ENCODE measurements at places on chromosomes 11 and 22.

DNA sequence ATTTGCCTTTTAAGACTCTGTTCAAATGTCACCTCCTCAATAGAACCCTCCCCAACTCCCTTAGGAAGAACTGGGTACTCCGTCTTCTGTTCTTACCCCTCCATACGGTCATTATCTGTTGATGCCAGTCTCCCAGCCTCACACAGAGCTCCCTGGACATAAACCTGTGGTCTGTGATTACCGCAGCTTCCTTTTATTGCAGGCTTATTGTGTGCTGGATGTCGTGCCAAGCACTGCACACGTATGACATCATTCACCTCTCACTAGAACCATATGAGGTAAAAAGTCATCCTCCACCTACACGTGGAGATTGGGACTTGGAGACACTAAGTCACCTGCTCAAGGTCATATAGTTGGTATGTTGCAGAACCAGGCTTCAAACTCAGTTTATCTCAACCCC is 15.3 kb downstream of the PTPN5 start:
- DNase-seq, result no peak

GRCh38 chr11:116111546-116111945 is 607.3 kb upstream of the CADM1 start:
- DNase-seq, result no peak

DNA sequence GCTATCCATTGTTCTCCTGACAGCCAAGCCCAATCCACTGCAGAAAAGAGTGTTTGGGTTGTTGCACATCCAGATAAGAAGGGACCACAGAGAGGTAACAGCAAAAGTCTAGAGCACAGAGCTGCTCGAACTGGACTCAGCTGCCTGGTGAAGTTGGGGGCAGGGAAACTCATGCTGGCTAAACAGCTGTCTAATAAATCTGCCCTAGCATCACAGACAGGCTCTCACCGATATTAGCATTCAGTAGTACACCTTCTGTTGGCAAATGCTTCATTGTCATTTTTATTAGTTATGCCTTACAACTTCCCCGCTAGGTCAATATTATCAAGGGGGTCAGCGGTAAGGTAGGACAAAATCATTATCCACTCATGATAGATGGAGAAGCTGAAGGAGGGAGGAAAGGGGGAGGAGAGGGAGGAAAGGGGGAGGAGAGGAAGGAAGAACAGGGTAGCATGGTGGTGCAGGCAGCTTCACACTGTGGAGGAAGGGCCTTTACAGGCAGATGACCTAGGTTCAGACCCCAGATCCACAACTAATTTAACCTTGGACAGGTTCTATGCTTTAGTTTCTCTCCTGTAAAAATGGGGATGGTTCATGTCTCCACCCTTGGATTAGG is 102.7 kb downstream of the LARGE1 start:
- no peak for DNase-seq

DNA sequence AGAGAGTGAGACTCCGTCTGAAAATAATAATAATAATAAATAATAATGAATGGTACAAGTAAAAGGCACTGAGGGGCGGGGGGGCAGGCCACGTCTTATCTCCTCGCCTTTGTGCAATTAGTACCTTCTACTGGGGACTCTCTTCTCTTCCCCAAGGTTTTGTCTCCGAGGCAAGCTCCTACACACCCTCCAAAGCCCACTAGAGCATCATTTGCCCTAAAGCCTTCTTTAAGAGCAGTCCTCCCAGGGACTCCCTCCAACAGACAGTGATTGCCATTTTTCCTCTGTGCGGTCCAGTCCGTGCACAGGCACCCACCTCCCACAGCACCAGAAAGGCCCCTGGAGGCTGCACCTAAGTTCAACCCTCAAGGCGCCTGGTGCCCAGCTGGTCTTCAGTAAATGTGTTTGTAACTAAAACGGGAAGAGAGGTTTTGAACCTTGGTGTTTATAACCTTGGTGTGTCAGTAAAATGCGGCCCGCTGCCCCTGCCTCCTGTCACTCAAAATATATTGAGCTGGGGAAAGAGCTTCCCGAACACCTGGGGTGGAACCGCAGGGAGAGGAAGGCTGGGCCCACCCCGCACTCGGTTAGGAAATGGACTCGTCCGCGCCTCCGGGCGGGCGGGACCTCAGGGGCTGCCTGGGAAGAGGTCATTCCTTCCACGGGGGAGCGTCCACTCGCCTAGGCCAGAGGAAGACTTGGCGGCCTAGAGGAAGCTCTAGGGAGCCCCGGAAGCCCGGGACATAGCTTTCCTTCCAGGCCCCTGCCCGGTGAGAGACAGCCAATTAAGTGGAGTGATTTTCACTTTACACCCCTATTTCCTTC is 4.7 kb upstream of the KDELR3 start:
- DNase-seq, result no peak

- no peak for DNase-seq
Observed at GRCh38 chr22:35253946-35254345, 3.3 kb upstream of the HMGXB4 start.

- no peak for DNase-seq
Observed at GRCh38 chr22:26271427-26271826, 102.2 kb downstream of the SEZ6L start.

- DNase-seq, result no peak
Observed at GRCh38 chr11:122848186-122848585, 9.9 kb downstream of the CRTAM start.

- DNase-seq, result no peak
Observed at GRCh38 chr11:110519796-110520195, 90.0 kb downstream of the FDX1 start.

GRCh38 chr11:61477727-61478148 is 30.8 kb upstream of the LRRC10B start:
- DNase-seq, result peak; percentile 28

DNA sequence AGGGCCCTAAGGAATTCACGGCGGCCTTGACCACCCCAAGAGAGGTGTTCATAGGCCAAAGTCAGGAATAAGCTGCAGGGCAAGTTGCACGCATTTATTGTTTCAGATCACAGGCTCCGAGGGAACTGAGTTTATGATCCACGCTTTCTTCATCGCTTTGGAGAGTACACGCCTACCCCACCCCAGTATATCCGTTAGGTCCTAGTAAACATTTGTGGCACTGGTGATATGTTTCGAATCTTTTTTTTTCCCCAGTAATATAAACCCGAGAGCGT is 805 bp downstream of the GANAB start:
- no peak for DNase-seq

DNA sequence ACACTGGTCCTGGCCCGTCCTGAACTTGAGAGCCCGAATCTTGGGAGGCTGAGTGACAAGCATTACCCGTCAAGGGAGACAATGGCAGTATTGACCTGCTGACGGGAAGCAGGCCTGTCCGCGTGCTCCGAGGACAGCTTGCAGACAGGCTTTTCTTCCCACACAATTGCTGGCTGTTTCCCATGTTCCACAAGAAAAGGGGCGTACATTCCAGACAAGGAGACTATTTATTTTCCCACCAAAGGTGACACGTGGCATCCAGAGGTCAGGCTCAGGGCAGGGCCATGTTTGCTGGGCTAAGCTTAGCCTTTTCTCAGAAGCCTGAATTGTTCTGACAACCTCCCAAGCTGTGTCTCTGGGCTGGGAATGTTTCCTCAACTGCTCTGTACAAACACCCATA is 86.9 kb upstream of the SPON1 start:
- no peak for DNase-seq

GRCh38 chr11:121525376-121525775 is 72.6 kb upstream of the SORL1-AS1 start:
- DNase-seq, result no peak

- no peak for DNase-seq
Observed at GRCh38 chr22:29715240-29715639, 4.6 kb upstream of the CABP7 start.

DNA sequence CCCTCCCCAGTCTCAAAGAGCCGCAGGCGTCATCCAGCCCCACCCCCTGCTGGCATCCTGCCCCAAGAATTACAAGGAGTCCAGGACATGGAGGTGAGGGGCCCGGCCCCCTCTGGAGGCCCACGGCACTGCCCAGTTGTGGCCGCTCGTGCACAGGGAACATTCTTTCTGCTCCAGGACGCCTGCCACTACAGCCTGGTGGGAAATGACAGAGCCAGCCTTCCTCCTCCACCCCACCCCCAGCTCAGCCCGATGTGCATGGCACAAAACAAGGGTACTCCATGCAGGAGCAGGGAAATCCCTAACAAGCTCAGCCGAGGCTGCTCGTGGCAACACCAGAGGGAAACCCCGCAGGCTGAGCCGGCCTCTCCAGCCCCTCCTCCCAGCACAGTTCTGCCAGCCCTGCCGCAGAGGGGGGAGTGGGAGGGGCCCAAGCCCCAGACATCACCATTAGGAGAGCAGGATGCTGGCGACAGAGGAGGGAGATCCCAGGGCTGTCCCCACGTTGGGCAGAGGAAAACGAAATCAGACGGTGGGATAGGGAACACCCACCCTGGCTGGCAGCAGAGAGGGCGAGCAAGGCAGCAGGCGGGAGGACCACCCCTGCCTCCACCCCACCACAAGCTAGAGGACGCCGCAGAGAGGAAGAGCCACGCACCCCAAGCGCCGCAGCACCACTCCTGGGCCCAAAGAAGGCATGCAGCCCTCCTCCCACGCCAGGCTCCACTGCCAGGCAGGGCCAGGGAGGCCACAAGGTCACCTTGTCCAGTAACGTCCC is 10.0 kb downstream of the IGSF9B start:
- no peak for DNase-seq

DNA sequence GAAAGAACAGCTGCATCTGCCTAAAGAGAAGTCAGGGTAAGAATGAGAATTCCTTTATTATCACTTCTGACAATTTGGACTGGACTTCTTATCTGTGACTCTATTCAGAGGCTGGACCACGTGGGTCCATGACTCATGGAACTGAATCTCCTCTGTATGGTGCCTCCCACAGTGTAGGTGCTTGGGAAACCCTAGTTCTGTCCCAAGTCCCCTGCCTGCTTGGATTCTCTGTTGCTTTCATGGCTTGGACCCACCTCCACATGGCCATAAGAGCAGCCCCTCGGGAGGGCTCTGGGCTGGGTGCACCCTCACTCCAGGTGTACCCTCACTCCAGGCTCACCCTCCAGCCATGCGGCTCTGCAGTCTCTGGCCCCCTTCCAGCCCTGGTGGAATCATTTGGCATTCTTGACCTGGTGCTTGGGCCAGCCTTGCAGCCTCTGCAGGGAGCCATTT is 153.4 kb downstream of the CACNA1I start:
- DNase-seq, result no peak

DNA sequence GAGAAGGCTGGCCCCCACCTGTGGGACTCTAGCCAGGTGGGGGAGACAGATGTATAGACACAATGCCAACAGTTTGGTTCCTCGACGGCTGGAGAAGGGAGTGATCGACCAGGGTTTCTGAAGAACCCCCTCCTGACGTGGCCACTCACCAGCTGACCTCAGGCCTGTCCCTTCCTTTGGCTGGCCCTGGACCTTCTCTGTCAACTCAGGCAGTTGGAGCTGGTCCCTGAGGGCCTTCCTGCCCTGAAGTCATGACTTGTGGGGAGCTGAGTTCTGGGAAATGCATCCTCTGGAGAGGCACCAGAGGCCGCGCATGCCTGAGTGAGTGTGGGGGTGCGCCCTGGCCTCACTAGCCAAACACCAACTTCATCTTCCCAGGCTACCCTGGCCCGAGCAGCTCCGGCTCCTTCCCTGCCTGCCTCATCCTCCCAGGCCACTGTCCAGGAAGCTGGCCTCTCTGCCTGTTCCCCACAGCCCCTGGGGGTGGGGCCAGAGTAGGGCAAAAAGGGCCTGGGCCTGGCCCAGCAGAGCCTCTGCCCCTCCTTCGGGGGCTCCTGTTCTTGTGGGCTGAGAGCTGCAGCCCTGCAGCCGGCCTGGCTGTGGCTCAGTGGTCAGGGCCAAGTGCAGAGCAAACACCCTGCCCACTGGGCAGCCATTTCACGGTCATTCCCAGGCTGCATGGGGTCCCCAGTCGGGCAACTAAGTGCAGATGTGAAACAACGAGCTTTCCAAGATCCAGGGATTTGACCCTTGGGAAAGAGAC is 23.6 kb downstream of the TXN2 start:
- DNase-seq, result no peak

DNA sequence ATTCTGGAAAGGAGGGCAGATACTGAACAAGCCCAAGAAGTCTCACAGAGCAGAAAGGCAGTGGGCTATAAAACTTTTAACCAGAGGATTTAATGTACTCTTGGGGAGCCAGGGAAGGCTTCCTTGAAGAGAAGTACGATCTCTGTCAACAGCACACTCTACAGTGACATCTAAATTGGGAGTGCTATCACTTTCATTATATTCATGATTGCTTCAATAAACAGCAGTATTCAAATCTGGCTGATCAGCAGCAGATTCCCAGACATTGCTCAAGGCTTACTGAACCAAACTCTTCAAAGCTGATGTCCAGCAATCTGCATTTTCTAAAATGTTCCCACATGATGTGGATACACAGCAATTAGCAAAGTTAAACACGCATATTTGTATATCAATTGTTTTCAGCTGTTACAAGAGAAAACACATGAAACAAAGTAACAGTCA is 44.2 kb downstream of the SYTL2 start:
- DNase-seq, result no peak

DNA sequence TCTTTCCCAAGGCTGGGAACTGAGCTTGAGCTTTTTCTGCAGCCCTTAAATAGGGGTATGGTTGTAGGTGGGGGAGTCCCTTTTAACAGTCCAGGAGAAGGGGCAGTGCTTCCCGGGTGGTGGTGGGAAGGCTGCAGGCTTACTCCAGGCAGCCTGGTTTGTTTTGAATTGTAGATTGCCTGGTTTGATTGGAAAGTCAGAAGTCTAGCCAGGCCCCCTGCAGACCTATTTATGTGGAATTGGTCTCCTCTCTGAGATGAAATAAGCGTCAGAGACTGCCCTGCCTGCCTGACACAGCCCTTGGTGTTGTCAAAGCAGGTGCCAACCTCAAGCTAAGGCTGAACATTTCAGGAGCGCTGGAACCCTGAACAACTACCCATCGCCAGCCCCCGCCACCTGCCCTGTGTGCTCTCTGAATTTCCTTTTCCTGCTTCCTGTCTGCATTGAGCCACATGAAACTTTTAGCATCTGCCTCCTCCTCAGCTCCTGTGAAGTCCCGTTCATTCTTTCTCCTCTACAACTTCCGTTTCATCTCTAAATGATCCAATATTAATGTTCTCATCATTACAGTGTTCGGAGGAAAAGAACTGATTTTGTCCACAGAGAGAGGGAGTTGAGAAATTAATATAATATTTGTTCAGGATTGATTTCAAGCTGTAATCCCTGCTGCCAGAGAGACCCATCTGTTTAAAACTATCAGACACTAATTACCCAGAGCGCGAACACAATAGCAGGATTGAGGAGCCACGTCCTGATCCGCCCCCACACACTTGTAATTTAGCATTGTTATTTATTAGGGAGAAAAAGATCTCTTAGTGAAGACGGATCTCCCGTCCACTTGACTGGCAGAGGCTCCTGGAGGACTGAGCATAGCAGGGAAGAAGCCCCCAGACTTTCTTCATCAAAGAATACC is 136.5 kb downstream of the TRIM29 start:
- DNase-seq, result no peak

GRCh38 chr22:39800790-39801520 is 92.6 kb downstream of the ENTHD1 start:
- DNase-seq, result no peak

GRCh38 chr11:94553938-94554337 is 10.2 kb downstream of the FUT4 start:
- no peak for DNase-seq

- no peak for DNase-seq
Observed at GRCh38 chr11:9203691-9204311, 61.3 kb downstream of the DENND5A start.

- no peak for DNase-seq
Observed at GRCh38 chr11:114082415-114082748, 22.9 kb downstream of the ZBTB16 start.

- DNase-seq, result no peak
Observed at GRCh38 chr22:40396882-40397281, 26.5 kb downstream of the SGSM3 start.

All from stimulated activated CD4-positive, alpha-beta T cell treated with anti-CD3 and anti-CD28 coated beads, TNF-alpha, amount 100 ng/mL, for 4 hours (primary cell).